Activated CD4-positive, alpha-beta memory T cell treated with anti-CD3 and anti-CD28 coated beads for 36 hours (primary cell): ENCODE measurements at places on chromosomes 13 and 19.
A peak's percentile ranks its signal among the peaks of the same experiment; 100 is the strongest.

GRCh38 chr13:25214491-25215252, 42.6 kb upstream of the AMER2 start:
- DNase-seq, result no peak

GRCh38 chr13:22018076-22018835, 347.4 kb downstream of the FGF9 start:
- DNase-seq, result peak; percentile 22

DNA sequence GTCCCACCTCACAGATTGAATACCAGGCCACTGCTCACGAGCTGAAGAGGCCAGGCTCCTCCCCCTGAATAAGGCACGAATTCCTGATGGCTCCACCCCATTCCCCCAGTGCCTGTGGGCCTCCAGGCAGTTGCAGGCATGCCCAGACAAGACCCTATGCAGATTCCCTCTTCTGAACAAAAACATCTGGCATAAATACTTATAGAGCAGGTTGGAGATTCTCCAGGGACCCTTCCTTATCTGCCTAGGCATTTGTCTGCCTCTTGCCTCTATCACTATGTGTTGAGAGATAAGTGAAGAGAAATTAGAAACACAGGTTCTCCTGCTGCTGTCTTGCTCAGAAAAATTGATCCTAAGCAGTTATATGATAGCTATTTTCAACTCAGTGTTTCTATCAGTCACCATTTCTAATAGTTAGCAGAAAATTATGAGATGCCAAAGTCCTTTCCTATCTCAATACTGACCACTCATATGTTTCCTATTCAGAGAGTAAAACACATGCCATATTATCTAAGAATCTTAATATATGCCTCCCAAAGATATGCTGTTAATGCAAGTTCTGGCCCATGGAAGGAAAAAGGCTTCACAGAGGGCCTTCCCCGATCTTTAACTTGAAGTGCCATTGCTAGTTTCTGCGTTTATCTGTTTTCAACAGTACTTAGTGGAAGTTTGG, 364.0 kb downstream of the KCTD12 start:
- no peak for DNase-seq

- DNase-seq, result peak; percentile 54
Measured at GRCh38 chr19:49689133-49690078, at the start of gene ADM5. Gene ADM5 (plus strand): TSS chr19:49689594. CDS start chr19:49689838, 244 bp downstream.

DNA sequence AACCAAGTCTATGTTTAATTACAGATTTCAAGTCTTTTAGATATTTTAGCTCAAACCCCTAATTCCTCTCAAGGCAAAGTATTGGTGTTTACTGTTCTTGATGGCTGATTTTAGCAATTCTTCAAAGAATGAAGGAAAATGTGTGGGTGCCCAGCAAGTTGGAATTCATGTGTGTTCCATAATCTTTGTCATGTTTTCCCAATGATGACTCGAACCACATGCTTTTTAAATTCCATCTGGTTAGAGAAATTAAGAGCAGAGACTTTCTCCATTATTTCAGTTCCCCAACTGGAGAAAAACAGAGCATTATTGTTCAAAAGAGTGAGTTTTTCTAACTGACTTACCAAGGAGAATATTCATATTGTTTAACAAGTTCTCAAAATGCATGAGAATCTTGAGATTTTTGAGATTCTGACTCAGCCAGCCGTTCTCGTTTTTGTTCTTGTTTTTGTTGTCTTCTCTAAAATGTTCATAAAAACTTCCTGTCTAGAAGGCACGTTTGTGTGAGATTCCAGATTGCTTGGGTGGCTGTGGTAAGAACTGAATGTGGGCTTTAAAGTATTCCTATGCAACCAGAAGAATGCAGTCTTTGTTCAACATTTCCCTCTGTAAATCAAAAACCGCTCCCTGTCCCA, 404.7 kb downstream of the IRS2 start:
- no peak for DNase-seq

DNA sequence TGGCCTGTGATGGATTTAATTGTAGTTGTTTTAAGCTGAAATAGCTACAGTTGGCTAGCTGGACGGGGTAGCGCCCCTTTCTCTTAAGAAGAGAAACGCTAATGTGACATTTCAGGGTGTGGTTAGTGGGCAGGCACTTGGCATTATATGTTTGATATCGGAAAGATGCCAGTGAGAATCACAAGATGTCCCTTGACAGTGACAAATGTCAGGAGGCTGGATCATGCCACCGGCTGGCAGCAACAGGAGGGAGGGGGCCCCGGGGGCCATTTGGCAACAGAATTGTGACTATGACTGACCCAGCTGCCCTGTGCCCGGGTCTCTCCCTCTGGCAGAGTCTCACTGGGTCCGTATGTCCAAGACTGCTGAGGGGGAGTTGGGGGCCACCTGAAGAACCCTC, 4.7 kb downstream of the DCAF15 start:
- DNase-seq, result no peak

DNA sequence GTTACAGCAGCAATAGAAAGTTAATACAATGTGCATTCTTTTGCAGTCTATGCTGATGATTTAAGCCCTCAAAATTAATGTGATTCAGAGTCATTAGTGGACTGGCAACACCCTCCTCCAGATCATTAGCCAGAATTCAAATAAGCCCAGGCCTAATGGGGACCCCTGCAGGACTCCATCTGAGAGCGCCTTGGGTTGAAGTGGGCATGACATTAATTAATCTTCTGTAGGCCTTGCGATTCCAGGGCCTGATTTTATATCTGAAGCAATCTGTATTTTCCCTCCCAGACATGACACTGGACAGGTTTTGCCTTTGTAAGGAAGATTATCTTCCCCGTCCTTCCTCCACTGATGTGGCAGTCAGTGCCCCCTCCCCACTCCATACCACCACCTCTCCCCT, 442.9 kb downstream of the FOXO1 start:
- DNase-seq, result no peak

DNA sequence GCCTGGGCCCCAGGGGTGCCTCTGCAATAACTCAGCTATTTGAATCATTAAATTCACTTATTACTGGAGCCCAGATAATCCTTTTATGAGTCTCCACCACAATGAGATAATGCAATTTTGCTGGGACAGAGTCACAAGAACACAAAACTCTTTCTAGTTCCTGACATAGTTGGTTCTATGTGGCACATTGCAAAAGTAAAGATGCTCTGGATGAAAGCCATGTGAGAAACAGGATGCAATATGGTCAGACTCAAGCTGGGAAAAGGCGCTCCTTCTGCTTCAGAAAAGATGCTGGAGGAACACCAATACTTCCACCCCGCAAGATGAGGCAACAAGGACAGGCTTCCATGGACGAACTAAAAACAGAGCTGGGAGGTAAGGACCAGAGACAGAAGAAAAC, 5.7 kb downstream of the ANKRD27 start:
- DNase-seq, result no peak
